Epithelial cell of umbilical artery (primary cell): ENCODE measurements at places on chromosomes 5 and 9. TPM values are rescaled to one million over a fixed set of nuclear protein-coding genes. Genes with fewer than 3 reads are reported as not detected.

Gene IFNE
- total RNA-seq = 0.32 and 3.6 TPM in 2 replicates

Gene RPL37
- 192 and 372 TPM in 2 replicates for total RNA-seq

Gene NOP16
- 34.4 and 39.2 TPM in 2 replicates for total RNA-seq

Gene DMGDH
- total RNA-seq = 0.30 and 0.32 TPM in 2 replicates

Gene LARP1
- 38.0 and 74.8 TPM in 2 replicates for total RNA-seq

Gene FABP6
- total RNA-seq = not detected in 2 replicates

Gene FOXD4L5
- total RNA-seq = not detected in 2 replicates

Gene PPP3R2
- total RNA-seq = not detected in 2 replicates

Gene B4GALT1
- total RNA-seq = 10.4 and 12.9 TPM in 2 replicates

Gene AGTPBP1
- 22.8 and 27.9 TPM in 2 replicates for total RNA-seq

Gene DIAPH1
- total RNA-seq = 23.7 and 36.1 TPM in 2 replicates

Gene FREM1
- under 0.01 TPM in 2 replicates for total RNA-seq

Gene ACO1
- total RNA-seq = 34.4 and 48.0 TPM in 2 replicates

Gene SPATA31E1
- total RNA-seq = not detected in 2 replicates

Gene PRLR
- total RNA-seq = not detected in 2 replicates

Gene CTXN3
- total RNA-seq = under 0.01 TPM in 1 of 2 replicates, not detected in the other

Gene RNF180
- total RNA-seq = 4.2 and 4.6 TPM in 2 replicates

Gene ADAMTS13
- 0.65 and 1.1 TPM in 2 replicates for total RNA-seq

Gene ITK
- total RNA-seq = not detected in 2 replicates

Gene GLIPR2
- total RNA-seq = 34.4 and 46.0 TPM in 2 replicates

Gene CMYA5
- total RNA-seq = under 0.01 TPM in 1 of 2 replicates, not detected in the other

Gene BAAT
- total RNA-seq = not detected in 2 replicates

Gene TMEM141
- total RNA-seq = 105 and 109 TPM in 2 replicates

Gene ESM1
- total RNA-seq = 284 and 566 TPM in 2 replicates

Gene IFNA13
- not detected in 2 replicates for total RNA-seq

Gene OLFML2A
- 0.30 and 0.32 TPM in 2 replicates for total RNA-seq
